ENCODE measurements at places on chromosomes 13 and 19.

GRCh38 chr19:14167576-14168138 lies 31.3 kb upstream of the ASF1B start:
- DNase-seq: no peak

GRCh38 chr13:20475927-20476691 lies 49.5 kb downstream of the CRYL1 start:
- peak; percentile 24 for DNase-seq

DNA sequence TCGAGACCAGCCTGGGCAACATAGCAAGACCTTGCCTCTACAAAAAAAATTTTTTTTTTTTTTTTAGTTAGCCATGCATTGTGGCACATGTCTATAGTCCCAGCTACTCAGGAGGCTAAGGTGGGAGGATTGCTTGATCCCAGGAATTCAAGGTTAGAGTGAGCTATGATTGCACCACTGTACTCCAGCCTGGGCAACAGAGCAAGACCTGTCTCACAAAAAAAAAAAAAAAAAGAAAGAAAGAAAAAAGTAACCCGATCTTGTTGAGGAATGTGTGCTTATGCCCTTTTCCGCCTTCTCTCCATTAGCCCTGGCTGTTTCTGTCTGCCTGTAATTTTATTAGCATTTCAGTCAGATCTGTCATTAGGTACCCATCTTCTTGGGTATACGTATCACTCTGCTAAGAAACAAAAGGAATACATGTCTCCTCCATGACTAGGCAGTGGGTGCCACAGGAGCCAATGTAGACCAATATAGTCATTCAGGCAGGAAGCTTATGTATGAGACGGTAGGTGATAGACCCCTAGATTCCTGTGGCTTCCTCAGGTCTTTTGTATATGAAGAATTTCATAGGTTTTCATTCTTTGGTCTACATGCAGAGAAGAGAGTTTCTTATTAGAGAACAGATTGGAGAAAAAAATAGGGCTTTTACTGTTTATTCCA lies 59.6 kb upstream of the NPAS1 start:
- DNase-seq: no peak

DNA sequence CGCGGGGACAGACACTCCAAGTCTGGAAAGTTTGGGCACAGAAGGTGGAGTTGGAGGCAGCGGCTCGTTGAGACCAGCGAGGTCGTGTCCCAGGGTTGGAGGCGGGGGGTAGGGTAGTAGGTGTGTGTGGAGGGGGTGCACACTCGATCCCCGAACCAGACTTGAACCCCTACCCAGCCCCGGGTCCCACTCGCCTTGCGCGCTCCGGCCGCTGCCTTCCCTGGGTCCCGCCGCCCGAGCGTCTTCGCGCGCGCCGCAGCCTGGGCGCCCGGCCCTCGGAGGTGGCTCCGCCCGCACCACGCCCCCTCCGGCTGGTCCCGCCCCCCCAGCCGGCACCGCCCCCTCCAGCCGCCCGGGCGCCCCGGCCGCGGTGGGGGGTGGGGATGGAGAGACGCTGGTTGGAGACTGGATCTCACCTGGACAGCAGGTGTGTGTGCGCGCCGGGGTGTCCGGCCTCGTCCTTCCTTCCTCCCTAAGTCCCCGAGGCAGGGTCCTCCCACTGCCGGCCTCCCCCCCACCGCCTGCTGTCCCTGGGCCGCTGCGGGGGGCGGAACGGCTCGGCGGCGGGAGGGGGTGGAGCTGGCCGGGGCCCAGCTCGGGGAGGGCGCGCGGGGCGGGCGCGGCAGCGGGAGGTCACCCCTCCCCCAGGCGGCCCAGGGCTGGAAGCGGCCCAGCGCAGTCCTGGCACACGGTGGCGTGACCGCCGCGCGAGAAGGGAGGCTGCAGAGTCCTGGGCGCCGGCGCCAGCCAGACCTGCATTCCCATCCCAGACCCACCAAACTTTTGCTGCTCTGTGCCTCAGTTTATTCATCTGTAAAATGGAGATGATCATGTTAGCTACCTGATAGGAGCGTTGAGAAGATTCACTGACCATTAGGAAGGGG lies at the start of gene KANK2:
TSS of gene KANK2 (minus strand) at position 255 of the 884 bp plus-strand sequence. CDS start 3,034 bp downstream, outside the sequence.
- peak; percentile 94 for DNase-seq

GRCh38 chr19:793806-794205 lies 3.4 kb upstream of the PTBP1 start:
- no peak for DNase-seq

DNA sequence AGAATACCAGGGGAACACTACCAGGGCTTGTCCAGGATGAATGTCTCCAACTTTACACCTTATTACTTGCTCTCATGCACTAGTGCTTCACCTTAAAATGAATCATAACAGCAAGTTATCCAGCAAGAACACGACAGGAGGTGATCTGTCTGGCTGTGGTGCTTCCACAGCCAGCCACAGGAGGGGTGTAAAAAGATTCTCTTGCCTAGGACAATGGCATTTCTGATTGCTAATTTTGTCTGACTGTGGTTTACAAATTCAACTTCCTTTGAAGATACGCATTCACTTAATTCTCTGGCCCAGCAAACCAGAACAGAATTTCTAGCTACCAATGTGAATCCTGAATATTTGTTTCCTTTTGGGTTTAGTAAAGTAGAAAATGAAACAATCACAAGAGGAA lies 23.1 kb upstream of the COG3 start:
- DNase-seq: no peak

DNA sequence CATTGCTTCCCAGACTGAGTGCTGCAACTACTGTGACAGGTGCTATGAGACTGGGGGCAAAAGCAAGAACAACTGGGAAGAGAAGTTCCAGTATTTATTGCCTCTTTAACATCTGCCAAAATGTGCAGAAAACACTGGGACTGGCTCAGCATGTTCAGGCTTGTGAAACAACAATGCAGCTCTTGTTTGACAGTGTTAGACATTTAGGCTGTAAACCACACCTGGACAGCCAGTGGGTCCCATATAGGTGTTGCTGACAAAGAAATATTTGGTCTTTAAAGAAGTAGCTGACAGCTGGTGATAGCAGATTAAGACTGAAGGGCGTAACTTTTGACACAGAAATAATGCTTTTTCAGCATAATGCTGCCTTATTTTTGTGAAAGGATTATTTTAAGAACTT lies 88.1 kb downstream of the STOML3 start:
- DNase-seq: no peak

DNA sequence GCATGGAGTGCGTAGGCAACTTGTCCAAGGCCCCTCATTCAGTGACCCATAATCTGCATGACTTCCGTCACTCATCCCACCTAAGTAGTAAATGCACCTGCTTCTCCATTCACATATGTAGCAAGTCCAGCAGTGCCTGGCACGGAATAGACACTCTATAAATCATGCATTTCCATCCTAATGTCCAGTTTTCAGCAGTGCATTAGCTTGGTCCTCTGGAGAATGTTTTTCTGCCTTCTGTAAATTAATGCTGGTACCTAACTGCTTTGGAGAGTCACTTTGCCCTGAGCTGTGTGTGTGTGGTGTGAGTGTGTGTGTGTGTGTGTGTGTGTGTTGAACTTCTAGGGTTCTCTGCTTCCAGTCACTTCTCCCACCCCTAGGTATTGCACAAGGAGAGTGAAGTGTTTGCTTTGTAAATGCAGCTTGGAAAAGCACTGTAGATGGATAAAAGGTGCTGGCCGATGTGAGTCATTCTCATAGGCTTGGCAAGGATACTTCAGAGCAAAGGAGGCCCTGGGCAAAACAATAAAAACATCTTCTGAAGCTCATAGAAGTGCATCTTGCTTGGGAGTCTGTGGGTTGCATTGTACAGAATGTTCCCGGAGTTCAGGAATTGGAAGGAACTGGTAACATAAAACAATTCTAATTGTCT lies 181.8 kb downstream of the KATNAL1 start:
- DNase-seq: peak; percentile 82

DNA sequence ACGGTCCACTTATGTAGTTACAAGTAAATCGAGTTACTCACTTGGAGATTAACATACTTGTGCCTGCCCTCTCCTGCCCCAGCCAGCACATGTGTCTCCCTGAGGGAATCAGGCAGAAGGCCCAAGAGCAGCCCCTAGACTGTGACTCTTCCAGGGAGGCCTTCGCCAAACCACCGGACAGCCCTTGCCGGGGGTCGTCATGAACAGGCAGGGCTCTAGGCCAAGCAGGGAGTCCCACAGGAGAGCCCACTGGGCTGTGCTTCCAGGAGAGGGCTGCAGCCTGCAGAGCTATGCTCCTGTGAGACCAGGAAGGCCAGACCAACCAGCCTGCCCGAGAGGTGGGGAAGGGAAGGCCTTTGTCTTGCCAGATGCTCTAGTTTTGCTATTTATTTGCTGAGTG lies 283.3 kb downstream of the FOXO1 start:
- no peak for DNase-seq

DNA sequence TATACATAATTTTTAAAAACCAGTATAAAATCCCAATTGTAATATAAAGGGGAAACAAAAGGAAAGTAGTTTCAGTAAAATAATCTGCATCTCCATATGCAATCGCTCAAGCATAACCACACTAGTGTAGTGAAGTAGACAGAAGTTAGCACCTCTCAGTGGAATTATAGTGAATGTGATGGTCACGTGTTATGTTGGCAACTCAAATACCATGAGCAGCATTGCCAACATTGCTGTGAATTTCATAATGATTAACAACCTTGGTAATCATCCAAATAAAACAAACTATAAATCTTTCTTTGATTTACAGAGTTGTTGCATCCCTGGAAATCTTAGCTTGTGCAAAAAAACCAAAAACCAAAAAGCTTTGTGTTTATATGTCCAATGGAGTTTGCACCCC lies 77.3 kb upstream of the SIAH3 start:
- no peak for DNase-seq

DNA sequence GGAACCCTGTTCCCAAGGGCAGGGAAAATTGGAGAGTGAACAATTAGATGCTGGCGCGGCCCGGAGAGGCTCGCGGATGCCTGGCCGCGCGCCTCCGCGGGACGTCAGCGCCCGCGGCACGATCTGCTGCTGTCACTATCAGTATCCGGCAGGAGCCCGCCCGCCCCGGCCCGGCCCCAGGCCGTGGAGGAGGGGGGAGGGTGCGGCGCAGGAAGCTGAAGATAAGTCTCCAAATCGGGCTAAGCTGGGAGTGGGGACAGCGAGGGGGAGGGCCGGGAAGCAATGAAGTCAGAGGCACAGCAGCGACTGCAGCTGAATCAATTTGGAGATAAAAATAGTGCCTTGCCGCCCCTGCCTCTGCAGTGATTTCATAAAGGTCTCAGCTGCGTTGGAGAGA lies 441.5 kb upstream of the KLF12 start:
- DNase-seq: peak; percentile 69

DNA sequence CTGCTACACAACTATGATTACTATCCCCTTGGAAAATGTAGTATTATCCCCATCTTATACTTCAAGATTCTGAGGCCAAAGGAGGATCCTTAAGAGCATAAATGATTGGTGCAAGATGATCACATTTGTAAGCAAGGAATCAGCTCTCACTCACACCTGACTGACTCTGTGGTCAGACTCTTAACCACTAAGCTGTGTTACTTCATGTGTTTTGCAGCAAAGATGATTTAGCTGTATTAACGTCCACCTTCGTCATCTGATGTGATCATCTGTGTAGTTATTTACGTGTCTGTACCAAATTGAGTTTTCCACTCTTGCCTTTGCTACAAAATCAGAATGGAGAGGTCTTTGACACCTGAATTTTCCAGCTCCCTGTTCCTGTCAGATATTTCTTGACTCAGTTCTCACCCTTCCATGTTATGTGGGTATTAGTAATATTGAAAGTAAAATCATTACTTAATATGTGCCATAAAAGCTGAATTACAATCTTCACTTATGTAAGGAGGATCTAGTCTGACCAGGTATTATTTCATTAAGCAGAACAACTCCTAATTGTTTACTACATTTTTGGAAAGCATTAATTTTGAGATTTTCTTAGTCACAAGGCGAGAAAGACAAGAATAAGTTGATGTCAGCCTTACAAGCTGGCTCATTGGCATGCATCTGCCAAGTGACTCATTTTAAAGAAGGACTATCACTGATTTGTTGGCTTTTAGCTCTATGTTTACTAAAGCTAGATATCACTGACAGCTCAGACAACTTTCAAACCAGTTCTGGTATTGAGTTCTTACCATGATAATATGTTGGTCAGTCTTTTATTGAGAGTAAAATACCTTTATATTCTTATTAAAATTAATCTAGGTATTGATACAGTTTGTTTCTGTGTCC lies 1279.8 kb upstream of the PCDH9 start:
- no peak for DNase-seq

GRCh38 chr13:49499889-49500660 lies 4.3 kb downstream of the PHF11 start:
- DNase-seq: no peak
